ENCODE measurements at places on chromosomes 3 and 15.

GRCh38 chr3:37458162-37459120 lies 284.1 kb upstream of the LRRFIP2 start:
- DNase-seq, result no peak

DNA sequence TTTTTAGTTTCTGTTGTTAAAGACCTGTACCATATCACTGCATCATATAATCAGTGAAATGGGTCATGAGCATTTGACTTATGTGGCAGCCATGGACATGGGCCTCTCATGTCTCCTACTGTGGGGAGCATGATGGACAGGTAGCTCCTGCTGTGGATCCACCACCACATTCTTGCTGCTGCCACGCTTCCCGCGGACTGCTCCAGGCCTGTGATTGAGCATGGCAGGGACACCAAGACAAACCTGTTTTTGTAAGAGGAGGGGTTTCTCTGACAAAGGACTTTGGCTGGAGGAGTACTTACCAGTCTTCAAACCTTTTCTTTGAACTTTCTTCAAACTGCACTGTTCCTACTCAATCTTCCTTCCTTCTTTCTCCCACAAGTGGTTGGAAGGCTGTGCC lies 17.9 kb upstream of the P2RY14 start:
- no peak for DNase-seq

GRCh38 chr3:17634201-17634600 lies 108.2 kb downstream of the TBC1D5 start:
- DNase-seq, result no peak

DNA sequence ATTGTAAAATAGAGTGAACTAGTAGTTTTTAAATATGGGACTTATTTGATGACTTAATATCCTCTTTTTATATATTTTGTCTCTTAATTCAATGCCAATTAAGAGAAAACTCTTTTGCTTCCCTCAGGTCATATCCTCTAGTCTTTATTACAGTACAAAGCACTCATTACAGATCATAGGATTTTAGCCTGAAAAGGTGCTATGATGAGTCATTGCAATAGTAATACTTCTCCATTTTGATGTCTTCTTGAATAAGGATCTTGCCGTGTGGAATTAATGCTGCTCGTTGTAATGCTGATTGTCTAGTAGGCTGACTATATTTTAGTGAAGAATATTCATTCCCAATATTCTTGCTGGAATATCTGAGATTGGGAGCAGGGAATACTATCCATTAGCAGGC lies 612.2 kb upstream of the GOLIM4 start:
- no peak for DNase-seq

GRCh38 chr15:57440167-57440566 lies 63.9 kb downstream of the CGNL1 start:
- DNase-seq, result no peak

DNA sequence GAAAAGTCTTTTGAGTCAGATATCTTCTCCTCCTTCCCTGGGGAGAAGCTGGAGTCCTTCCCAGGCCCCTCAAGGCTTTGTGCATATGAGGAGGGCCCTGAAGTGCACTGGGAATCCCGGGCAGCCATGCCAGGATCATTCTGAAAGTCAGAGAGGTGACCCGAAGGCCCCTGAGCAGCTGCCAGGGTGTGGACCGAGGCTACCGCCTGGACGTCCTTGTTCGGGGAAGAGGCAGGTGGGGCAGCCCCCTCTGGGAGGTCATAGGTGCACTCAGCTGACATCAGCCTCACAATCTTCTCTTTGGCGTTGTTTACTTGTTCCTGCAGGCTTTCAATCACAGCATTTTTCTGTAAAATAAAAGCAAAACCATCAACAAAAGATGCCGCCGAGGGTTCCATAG lies 73.8 kb upstream of the GSK3B start:
- no peak for DNase-seq

DNA sequence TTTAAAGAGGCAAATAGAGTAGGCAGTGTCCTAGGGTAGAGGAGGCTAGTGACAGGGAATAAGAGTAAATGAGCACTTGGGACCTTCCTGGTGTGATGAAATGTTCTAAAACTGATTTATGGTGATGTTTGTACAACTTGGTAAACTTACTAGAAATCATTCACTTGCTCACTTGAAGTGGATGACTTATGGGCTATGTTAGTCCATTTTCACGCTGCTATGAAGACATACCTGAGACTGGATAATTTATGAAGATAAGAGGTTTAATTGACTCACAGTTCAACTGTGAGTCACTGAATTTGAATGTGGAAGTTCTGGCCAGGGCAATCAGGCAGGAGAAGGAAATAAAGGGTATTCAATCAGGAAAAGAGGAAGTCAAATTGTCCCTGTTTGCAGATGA lies 31.7 kb upstream of the DHX36 start:
- peak; percentile 53 for DNase-seq

- DNase-seq, result no peak
Observed at GRCh38 chr15:89150762-89151664, 62.8 kb downstream of the ABHD2 start.

DNA sequence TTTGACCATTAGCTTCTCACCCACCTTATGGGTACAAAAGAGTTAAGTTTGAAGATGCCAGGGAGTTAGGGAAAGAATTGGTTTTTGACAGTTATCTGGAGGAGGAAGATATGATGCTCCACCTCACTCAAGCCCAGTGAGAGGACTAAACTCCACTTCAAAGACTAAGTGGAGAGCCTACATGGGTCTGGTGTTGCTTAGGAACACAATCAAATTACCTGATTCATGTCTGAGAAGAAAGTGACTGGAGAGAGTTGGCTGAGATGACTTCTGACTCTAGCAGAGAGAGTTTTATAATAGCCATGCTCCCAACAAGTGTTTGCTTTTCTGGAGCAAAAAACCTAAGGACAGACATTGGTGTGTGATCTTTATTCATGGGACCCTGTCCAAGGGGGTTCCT lies 43.3 kb downstream of the SUCNR1 start:
- DNase-seq, result no peak

GRCh38 chr15:73333001-73333400 lies 35.8 kb downstream of the HCN4 start:
- DNase-seq, result no peak

- DNase-seq, result no peak
Observed at GRCh38 chr3:188720636-188721035, 451.1 kb upstream of the TPRG1 start.

GRCh38 chr3:72664184-72664975 lies 183.9 kb downstream of the SHQ1 start:
- DNase-seq, result no peak

DNA sequence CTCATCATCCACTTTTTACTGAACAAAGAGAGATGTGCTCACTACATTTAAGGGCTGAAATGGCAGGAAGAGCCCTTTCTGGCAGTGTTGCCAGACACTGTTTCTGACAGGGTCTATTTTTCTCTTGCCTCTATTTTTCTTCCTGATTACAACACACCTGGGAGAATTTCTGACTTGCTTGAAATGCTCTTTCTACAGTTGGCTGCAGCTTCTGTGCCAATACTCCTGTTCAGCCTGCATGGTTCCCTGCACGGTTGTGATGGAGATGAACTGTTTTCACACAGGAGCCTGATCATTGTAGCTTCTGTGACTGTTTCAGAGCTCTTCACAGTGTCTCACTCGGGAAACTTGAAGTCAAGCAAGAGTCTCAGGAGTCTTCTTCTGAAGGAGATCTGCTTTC lies 83.0 kb upstream of the DLG1 start:
- no peak for DNase-seq

- no peak for DNase-seq
Observed at GRCh38 chr3:75337226-75337900, 326.8 kb upstream of the FRG2C start.

DNA sequence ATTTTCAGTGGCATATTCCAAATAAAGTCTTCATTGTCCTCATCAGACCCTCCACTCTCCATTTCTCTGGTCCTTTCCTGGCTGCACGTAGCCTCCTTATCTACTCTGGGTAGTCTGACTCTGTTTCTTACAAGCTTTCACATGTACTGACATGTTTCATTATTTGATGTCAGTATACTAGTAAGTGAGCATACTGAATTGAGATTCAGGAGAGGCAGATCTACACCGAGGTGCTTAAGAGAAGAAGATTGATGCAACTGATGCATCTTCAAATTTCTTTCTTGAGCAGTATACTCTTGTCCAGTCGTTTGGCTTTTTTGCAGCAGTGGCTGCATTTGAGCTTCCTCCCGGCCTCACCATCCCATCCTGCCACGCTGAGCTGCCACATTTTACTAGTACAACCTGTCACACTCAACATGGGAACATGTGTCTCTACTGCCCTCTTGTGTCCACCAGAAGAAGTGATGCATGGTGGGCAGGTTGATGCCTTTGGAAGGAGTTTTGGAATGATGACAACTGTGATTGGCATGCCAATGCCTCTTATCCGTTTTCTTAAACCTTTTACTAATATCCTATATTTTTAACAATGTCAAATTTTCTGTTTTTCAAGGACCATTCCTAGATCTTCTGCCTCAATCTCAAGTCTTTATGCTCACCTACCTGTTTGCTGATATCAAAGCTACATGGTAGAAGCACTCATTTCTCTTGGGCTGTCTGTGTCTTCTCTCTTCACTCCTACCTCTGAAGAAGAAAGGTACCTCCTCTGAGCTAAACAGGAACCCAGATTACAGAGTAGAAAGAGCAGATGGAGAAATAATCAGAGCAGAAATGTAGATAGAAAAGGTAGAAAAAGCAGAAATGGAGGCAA lies 38.7 kb downstream of the GUCA1C start:
- peak; percentile 31 for DNase-seq

DNA sequence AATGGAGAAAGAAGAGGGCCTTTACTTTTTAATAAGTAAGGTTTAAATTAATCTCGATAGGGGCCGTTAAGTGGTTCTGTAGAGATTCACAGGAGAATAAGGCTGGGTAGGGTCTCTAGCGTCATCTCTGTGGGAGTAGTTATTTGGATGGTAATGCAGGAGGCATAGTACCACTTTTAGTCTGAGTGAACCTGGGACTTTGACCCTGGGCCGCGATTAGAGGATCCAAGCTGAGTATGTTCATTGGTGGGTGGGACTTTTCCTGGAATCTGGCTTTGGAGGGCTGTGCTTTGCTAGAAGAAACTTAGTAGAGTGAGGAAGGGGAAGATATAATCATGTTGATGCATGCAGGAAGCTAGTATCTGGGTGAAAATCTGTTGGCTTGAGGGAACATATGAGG lies 4.0 kb downstream of the LPP start:
- no peak for DNase-seq

GRCh38 chr3:118531816-118532215 lies 502.8 kb downstream of the IGSF11 start:
- DNase-seq, result no peak

DNA sequence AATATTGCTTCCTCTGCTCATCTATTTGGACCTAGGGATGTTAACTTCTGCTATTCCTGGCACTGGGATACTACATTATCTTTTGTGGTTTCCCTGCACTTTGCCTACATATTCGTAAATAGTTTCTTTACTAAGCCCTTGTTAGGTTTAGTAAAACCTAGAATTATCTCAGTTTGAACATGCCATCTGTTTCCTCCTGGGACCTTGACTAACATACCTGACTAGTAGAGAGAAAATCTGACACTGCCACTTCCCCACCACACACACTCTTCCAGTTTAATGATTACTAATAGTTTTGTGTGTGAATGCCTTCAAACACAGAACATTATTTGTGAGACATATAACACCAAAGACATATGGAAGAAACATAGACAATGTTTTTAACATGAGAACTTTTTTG lies 28.2 kb upstream of the SOX2 start:
- DNase-seq, result no peak

DNA sequence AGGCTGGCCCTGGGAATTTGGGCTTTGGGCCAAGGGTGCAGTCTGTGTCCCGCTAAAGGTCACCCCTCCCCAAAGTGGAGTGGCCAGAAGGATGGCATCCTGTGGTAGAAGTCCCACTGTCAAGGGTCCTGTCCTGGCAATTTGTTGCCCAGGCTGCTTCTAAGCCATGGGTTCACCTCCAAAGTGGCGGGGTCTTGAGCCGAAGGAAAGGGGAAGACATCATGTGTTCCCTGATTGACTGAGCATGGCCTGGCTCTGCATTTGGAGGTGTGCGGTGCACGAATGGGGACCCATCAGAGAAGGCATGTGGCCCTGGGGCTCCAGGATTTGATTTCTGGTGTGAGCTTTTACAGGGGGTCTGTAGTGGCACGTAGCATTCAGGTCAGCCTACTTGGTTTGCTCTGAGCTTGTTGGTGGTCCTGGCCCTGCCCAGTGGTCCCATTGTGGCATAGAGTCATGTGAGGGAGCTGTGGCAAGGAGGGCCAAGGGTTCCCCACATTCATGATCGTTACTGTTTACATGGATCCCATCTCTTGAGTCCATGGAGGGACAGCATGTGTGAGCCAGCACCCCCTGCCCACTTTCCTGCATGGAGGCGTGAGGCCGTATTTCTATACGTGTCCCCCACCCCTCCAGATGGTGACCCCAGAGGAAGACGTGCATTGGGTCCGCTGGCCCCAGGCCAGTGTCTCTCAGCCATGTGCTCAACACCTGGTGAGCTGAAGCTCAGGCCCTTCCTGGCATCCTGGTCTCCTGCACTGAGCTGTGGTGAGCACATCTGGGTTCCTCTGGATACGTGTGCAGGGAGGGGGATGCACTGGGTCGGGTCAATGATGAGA lies 225.1 kb downstream of the SNRPN start:
- no peak for DNase-seq

DNA sequence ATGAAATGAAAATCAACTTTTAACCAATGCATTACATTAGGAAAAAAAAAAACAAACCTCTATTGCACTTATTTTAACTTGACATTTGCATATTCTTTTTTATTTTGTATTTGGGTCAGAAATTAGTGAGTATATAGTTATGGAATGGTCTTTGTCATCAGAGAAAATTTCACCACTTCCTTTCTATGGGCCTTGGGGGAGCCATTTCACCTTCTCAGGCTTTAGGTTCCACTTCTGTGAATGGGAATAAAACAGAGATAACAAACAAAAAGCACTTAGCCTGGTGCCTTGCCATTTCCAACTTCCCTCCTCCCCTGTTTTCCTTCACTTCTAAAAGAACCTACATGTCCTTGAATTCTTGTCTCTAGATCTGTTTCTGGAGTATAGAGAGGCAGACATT lies 168.0 kb upstream of the STT3B start:
- DNase-seq, result no peak

DNA sequence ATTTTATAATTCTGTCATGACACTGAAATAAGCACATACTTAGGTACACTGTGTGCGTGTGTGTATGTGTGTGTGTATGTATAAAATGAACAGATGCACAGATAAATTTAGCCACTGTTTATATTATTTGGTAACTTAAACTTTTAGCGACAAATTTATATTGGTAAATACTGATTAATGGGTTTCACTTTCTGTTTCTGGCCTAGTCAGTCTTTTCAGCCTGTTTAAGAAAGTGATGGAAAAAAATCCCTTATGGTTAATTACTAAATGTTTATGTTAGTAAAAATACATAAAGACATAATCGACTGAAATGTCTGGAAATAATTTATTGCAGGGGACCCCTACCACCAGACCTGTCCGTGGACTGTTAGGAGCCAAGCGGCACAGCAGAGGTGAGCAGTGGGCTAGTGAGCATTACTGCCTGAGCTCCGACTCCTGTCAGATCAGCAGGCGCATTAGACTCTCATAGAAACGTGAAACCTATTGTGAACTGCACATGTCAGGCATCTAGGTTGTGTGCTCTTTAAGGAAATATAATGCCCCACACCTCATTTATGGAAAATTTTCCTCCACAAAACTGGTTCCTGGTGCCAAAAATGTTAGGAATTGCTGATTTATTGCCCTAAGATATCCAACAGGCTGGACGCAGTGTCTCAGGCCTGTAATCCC lies 717.4 kb downstream of the SI start:
- no peak for DNase-seq
